ENCODE measurements at places on chromosomes 11 and 22.
A peak's percentile ranks its signal among the peaks of the same experiment; 100 is the strongest.

DNA sequence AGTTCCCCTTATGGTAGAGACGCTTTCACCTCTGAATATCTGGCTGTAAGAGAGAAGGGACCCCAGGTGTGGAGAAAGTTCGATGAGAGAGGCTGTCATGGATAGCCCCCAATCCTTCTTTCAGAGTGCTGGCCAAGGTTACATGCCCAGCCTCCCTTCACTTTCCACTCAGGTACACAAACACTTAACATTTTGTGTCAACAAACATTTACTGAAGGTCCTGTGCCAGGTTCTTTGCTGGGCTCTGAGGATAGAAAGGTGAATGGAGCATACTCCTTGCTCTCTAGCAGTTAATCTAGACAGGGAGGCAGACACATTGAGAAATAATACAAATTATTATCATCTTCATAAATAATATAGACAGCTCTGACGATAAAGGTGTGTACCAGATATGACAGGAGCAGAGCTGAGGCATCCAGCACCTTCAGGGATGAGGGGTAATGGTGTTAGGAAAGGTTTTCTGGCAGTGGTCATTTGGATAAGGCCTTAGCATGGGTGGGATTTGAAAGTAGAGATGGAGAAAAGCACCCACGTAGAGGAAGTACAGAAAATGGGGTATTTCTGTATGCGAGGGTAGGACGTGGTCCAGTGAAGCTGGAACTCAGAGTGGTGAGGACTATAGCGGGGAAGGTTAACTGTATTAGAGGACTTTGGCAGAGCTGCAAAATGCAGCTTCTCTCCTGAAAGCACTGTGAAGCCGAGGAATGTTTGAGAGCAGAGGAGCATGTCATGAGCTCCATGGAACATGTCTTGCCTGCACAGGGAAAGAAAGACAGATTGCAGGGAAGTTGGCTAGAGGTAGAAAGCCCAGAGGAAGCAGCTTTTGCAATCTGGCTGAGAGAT lies 19.6 kb downstream of the PPFIBP2 start:
- no peak for DNase-seq

- DNase-seq: no peak
These were observed 409.4 kb upstream of the B3GAT1 start for GRCh38 chr11:134821422-134821821.

DNA sequence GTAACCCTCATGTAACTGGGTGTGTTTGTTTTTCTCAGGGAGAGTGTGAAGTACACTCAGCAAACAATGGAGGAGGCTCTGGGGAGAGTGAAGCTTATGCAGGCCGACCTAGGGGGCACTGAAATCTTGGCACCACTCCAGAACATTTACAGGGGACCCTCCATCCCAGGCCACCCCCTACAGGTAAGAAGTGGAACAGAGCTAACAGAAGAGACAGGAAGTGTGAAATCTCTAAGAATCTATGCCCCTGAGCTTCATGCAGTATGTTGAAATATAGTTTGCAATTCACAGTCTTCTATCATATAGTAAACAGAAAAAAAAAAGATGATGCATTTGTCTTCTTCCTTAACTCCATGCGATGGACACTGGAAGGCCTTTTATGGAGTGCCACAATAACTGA lies 8.4 kb downstream of the VWA5A start:
- no peak for DNase-seq

DNA sequence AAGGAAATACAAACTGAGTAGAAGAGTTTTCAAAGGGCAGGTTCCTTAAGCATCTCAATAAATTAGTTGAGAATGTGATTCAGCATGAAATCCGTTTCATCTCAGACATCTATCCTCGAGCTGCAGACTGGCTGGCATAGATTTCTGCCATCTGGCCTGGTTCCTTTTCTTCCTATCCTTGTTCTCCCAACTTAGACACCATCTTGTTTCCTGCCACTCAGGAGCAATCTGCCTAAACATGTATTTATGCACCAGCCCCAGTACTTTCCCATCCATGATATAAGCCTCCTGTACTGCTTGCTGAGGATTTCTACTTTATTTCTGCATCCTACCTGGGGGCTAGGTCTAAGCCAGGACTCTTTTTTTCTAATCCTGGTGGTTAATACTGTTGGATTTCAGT lies 359.1 kb upstream of the C11orf87 start:
- no peak for DNase-seq

- DNase-seq: no peak
These were observed 1505.2 kb downstream of the TBC1D22A start for GRCh38 chr22:48267681-48268080.

DNA sequence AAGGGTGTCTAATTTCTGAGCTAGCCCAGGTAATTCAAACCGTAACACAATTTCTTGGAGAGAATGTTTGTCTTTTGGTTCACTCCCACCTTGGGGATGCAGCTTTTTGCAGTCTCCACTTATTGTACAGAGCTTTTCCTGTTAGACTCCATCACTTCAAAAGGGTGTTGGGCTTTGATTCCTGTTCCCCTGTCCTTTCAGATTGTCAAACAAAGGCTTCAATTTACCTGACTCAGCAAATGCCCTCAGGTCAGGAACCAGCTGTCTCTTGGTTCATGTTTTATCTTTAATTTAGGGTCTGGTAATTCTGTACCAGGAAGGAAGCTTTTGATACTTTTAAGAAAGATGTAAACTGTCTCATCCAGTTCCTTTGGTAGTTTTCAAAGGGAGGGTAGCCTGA lies 880.6 kb downstream of the NTM start:
- no peak for DNase-seq

DNA sequence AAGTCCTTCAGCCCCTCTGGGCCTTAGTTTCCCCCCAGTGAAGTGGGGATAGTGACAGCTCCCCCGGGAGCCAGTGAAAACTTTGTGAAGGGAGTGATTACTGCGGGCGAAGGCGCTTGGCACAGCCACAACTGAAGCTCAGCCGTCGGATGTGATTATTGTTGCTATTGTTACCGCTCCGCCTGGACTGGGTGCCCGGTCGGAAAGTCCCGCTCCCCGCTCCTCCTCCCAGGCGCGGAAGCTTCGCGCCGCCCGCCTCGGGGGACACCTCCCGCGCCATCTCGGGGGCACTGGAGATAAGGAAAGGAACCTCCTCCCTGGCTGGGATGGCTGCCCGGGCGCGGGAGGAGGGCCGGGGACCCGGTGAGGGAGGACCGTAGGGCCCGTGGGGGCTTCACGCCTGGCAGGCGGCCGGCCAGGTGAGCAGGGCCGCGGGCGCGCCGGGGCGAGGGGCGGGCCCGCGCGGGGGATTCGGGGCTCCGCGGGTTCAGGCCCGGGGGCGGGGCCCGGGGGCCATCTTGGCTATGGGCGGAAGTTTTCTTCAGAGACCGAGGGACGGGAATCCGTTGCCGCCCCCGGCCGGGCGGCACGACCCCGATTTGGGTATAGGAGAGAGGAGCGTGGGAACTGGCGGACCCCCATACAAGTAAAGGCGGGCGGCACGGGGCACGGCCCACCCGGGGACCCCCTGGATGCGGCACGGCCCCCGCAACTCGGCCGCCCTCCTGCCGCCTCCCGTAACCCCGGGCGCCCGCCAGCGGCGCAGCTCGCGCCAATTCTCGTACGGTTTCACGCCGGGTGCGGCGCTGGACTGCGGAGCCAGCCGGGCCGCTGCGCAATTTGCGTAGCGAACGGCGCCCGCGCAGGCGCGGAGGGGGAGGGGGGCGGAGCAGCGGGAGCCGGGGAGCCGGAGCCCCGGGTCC lies at the start of gene GPR137:
Gene GPR137 (plus strand): TSS at position 887 of the 923 bp plus-strand sequence. CDS start 677 bp downstream, outside the sequence.
- DNase-seq: peak; percentile 58

DNA sequence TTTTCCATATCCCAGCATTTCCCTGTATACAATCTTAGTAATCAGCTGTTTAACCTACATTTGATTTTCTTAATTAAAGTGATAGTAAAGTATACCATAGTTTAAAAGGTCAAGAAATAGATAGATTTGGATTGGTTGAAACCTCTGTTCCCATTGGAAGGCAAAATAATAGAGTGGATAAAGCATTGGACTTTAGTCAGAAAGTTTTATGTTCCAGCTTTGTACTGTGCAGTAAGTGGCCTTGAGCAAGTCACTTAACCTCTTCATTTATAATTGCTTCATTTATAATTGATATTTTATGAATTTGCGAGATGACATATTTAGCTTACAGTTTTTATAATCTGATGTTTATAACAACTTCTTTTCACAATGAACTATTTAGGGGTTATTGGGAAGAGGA lies 3.6 kb downstream of the ZFP91 start:
- no peak for DNase-seq

DNA sequence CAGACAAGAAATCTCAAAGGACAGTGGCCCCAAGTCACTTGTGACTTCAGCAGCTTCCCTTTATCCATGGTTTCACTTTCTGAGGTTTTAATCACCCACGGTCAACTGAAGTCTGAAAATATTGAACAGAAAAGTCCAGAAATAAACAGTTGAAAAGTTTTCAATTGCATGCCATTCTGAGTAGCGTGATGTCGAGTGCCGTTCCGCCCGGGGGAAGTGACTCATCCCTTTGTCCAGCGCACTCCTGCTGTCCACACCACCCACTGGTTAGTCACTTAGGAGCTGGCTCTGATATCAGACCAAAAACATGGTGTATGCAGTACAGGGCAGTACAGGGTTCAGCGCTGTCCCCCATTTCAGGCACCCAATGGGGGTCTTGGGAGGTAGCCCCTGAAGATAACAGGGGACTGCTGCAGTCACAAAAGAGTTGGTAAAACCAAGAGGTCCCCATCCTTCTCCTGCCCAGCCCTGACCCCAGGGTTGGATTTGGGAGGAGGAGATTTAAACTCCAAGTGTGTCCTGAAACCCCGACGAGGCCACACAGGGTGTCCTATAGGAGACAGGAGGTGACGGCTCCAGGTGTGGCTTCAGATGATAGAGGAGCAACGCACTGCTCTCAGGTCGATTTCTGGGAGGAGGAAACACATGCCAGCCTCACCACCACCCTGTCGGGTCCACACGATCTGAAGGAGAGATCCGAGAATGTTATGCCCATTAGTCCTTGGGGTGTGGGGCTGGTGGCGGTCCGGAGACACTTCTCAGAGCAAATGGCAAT lies 390.1 kb downstream of the CTTN start:
- DNase-seq: peak; percentile 70

GRCh38 chr22:29801153-29801552 lies 34.0 kb downstream of the UQCR10 start:
- no peak for DNase-seq
